Activated B cell treated with CpG ODN at 0.5 μM for 24 hours (primary cell): ENCODE measurements at places on chromosomes 5 and 9.

- no peak for DNase-seq
Measured at GRCh38 chr5:129904667-129905472, 605 bp downstream of the CHSY3 start.

DNA sequence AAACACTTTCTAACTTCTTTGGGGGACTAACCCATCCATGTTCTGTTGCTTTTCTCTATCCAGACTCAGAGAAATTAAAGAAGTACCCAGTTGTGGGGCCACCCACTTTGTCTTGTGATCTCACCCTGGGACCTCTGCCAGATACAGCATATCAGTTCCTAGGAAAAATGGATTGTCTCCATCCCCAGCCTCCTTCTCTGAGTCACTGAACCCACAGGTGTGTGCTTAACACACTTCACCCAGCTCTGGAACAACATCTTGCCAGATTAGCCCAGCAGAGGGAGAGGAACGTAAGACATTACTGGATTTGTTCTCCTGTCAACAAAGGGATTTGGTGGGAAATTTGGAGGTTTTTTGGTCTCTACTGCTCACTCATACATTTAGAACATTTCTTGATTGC lies 19.2 kb downstream of the FAM240B start:
- DNase-seq, result no peak

GRCh38 chr5:65803699-65804391 lies 81.8 kb downstream of the NLN start:
- no peak for DNase-seq

GRCh38 chr5:141783005-141783946 lies 94.9 kb downstream of the PCDH1 start:
- DNase-seq, result no peak
